ENCODE measurements at places on chromosomes 1 and 21.

- DNase-seq: no peak
These were observed 98.4 kb upstream of the SGIP1 start for GRCh38 chr1:66435541-66435940.

- no peak for DNase-seq
These were observed 191.5 kb upstream of the AJAP1 start for GRCh38 chr1:4462831-4463484.

GRCh38 chr1:62230718-62231117 is 36.1 kb downstream of the L1TD1 start:
- DNase-seq: peak; percentile 83

DNA sequence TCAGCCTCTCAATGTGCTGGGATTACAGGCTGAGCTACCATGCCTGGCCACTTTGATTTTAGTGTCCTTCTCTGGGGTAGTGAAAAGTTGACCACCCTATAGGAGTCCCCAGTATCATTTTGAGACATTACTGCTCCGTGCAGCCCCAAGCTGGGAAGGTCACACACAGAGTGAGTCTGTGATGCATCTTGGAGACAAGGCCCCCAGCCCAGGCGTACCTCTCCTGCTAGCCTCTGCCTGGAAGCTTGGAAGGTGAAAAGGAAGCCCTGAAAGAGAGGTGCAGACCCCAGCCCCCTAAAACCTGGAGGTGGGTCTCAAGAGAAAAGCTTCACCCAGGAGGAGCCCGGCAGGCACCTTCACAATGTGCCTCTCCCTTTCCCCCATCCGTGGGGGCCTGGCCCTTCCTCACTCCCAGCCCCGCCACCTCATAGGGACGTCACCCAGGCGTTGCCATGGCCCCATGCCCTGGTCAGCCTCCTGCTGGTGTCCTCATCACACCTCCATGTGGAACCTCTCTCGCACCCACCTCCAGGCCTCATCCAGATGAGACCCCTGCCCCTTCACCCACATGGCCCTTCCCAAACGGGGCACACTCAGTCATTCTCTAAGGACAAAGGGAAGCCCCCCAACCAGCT is 5.6 kb upstream of the ARF1 start:
- no peak for DNase-seq

DNA sequence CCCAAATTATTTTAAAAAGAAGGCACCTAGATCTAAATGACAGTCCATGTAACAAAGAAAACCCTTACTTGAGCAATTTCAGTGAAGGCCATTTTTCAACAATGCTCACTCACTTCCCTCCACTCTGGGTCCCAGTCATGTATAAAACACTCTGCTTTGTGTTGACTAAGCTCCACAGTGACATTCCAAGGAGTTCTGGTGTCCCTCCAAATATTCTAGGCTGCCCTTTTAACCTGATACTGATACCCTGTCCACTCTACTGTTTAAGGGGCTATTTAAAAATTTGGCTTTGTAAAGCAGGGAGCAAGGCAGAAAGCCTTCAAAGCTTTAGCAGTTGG is 73.6 kb downstream of the GNG12 start:
- no peak for DNase-seq

- peak; percentile 47 for DNase-seq
These were observed 2.7 kb downstream of the SERPINC1 start for GRCh38 chr1:173914366-173914871.

GRCh38 chr1:76807543-76808260 is 59.6 kb upstream of the ST6GALNAC5 start:
- no peak for DNase-seq

GRCh38 chr1:232579958-232580941 is 49.7 kb downstream of the SIPA1L2 start:
- DNase-seq: no peak

- no peak for DNase-seq
These were observed 19.6 kb downstream of the SMAP2 start for GRCh38 chr1:40393173-40393572.

- DNase-seq: no peak
These were observed 17.7 kb upstream of the PADI2 start for GRCh38 chr1:17136936-17137335.

DNA sequence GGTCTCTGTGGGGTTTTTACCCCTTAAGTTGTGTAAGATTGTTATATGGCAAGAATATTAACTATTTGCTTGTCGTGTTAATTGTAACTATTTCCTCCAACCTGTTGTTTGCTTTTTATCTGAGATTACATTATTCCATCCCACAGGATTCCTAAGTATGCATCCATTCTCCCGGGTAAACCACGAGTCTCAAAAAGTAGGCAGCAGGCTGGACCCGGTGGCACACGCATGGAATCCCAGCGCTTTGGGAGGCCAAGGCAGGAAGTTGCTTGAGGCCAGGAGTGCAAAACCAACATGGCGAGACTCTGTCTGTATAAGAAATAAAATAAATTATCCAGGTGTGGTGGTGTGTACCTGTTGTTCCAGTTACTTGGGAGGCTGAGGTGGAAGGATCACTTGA is 12.6 kb upstream of the RSPO1 start:
- DNase-seq: no peak

DNA sequence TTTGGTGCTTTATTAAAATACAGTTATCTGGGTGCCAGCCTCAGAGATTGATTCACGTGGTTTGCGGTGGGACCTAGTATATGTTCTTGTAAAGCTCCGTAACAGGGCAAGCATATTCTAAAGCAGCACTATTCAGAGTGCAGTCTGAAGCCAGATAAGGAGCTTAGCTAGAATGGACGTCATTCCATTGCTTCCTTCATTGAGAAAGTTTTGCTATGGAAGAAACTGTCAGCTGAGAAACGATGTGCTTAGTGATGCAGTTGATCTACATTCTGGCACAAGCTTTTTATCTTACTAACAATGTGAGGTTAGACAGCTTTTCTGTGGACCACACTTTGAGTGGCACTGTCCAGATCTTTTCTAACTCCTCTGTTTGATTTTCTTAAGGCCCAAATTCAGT is 26.2 kb downstream of the SLC44A3 start:
- DNase-seq: no peak

DNA sequence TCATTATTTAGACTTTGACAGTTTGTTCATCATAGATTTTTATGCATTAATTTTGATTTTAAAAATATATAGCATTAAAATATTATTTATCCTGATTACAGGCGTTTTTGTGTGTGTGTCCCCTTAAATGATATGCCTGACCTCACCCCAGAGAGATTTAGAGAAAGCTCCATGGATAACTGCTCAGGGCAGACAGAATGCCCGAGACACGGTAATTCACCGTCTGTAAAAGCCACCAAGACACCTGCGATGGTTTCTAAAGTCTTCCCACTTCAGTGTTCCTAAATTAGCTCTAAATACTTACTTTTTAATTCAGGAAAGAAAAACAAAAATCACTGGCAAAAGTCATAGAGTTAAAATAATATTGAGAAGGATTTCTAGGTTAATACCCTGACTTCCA is 350.6 kb upstream of the RUNX1 start:
- DNase-seq: peak; percentile 23

GRCh38 chr21:45870851-45871615 is 110.5 kb upstream of the COL6A1 start:
- DNase-seq: no peak

DNA sequence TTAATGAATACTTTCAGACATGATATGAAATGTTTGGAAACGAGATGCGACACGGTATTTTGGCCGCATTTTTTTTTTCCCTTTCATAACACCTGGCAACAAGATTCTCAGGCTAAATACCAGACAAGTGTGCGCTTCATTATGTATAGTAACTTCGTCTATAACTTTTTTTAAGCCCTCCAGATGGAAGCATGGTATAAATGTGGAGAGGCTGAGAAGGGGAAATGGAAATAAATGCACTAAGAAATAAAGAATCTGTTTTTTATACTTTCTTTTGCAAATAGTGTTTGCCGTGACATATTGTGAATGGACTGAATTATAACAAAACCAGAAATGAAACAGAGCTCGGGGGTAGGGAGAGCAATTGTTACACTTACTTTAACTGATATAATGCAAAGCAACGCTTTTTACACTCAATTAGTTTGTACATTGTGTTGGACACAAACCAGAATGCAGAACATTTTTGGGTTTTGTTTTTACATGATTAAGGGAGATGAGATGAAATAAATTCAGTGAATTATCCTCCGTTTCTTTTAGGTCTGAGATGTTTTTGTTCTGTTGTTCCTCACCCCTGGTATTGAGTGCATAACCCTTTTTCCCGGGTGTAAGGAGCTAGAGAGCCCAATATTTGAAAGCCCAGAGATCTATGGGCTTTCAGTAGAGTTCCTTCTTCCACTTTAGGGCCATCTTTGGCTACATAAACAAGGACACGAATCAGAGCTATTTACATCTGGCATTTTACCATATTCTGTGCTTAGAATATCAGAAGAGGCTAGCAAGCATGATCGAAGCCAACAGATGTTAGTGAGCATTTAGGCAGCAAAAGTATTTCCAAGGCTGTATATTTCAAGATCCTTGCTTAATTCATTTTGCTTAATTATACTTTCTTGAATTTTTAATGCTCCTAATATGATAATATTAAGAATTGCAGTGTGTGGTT is 478.0 kb downstream of the CAMTA1 start:
- no peak for DNase-seq

- peak; percentile 27 for DNase-seq
These were observed 83.5 kb downstream of the SYF2 start for GRCh38 chr1:25148673-25149300.

GRCh38 chr1:41330588-41331545 is 30.4 kb upstream of the FOXO6 start:
- DNase-seq: no peak
